ENCODE measurements at places on chromosomes 6 and 20.

- DNase-seq, result no peak
Measured at GRCh38 chr6:20236909-20237600, 24.8 kb upstream of the MBOAT1 start.

DNA sequence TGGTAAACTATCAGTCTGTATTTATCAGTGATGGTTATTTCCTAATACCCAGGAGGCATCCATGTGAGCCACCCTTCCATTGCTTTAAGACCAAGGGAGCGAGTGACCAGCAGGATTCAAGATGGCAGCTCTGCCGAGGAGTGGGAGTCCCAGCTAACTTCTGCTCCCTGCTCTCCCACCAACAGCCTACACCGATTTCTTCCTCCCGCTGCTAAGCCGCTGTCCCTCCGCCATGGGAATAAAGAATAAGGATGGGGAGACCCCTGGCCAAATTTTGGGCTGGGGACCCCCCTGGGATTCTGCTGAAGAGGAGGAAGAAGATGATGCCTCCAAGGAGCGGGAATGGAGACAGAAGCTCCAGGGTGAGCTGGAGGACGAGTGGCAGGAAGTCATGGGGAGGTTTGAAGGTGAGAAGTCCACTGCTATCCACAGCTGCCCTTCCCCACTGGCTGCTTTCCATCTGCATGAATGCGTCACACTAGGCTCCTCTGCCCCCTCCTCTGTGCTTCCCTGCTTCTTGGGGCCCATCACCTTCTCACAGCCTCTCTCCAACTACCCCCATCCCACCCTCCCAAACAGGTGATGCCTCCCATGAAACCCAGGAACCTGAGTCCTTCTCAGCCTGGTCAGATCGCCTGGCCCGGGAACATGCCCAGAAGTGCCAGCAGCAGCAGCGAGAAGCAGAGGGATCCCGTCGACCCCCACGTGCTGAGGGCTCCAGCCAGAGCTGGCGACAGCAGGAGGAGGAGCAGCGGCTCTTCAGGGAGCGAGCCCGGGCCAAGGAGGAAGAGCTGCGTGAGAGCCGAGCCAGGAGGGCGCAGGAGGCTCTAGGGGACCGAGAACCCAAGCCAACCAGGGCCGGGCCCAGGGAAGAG lies 10.3 kb downstream of the NFKBIL1 start:
- DNase-seq, result no peak

- DNase-seq, result no peak
Measured at GRCh38 chr6:37696841-37697662, 631 bp downstream of the MDGA1 start.

DNA sequence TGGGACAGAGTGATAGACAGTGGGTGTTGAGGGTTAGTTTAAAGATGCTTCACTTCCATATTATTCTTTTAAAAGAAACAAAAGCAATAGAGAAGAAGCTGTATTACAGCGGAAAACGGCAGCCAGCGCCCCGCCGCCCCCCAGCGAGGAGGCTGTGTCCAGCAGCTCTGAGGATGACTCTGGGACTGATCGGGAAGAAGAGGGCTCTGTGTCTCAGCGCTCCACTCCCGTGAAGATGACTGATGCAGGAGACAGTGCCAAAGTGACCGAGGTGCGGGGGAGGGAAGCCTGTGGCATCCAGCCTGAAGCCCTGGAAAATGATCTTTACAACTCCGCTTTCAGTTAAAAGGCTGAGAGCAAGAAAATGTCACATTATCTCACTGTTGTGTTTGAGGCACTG lies 100.2 kb downstream of the FIG4 start:
- no peak for DNase-seq

- no peak for DNase-seq
Measured at GRCh38 chr6:111250791-111251354, 163.6 kb downstream of the SLC16A10 start.

GRCh38 chr6:71292001-71292400 lies 3.4 kb downstream of the OGFRL1 start:
- no peak for DNase-seq

GRCh38 chr6:125944434-125944816 lies 12.1 kb upstream of the HINT3 start:
- DNase-seq, result no peak

DNA sequence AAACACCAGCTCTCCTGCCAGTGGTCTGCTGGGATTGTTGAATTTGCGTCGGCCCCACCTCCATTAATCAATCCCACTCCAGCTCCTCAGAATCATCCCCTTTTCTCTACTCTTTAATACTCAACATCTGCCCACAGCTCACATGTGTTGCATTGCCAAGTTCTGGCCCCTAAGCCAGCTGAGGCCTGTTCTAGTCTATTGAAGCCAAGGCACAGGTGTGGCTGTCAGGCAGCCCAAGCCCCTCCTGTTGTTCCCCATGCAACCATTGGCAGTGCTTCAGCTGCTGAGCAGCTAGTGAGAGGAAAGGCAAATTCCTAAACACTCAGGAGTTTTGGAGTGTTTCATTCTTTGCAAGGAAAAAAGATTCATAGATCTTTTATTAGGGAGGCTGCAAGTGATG lies 128.0 kb upstream of the NT5E start:
- no peak for DNase-seq

DNA sequence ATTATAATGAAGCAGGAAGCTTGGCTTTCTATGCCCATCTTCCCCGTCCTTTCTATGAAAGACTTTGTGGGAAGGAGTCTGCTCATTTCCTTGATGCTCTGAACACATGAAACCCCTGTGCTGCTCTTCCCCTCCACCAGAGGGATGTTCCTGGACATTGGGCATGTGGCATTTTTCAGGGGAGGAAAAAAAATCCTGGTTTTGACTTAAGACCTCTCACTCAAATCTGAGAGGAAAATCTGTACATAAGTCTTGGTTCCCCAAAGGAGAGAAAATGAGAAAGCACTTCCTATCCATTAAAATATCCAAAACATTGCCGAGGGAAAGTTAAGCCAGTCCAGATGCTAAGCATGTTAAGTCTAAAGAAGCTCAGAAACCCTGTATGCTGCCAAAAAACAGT lies 393.0 kb downstream of the PAX1 start:
- no peak for DNase-seq

DNA sequence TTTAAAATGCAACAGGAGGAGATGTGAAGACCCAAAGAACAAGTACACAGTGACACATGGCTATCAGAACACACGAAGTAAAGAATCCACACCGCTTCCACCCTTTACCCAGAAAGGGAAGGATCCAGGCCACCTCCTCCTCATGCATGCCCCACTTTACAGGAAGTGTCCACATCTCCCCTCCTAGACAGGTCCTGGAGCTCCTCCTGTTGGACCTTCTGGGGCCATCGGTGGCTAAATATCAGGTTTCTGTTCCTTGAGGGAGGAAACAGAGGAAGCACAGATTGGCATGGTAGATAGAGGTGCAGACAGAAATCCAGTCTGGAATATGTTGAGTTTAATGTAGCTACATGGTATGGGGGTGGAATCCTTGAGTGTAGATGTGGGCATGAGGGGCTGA lies 10.9 kb downstream of the NINL start:
- no peak for DNase-seq

- no peak for DNase-seq
Measured at GRCh38 chr6:128499079-128499731, 21.2 kb downstream of the PTPRK start.

DNA sequence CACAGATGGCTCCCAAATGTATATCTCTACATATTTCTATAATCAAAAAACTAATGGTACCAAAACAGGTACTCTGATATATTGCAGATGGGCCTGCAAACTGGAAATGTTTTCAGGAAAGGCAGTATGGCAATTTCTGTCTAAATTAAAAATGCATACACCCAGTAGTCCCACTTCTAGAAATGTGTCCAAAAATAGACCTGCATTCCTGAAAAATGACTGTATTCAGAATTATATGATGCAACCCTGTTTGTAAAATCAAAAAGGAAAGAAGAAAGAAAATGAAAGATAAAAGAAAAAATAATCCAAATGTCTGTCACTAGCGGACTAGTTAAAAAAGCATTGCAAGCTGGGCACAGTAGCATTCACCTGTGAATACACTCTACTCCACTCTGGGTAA lies 12.9 kb upstream of the MICB start:
- DNase-seq, result no peak

DNA sequence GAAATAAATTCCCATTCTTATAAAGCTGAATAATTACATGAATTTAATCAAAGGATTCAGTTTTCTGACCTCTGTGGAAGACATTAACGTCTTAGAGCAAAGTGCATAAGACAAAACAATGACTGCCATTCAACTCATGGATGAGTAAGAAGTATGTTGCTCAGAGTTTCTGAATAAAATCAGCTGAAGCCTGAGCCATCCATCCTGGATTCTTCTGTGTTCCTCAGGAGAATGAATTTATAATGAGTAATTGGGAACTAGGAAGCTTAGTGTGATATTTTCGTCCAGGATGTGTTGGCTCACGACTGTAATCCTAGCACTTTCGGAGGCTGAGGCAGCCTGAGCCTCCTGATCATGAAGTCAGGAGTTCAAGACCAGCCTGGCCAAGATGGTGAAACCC lies 62.8 kb downstream of the PERP start:
- no peak for DNase-seq

- DNase-seq, result no peak
Measured at GRCh38 chr6:26021001-26021349, 58.4 kb downstream of the TRIM38 start.

GRCh38 chr6:142637624-142638351 lies 307.2 kb downstream of the HIVEP2 start:
- DNase-seq, result no peak

- DNase-seq, result no peak
Measured at GRCh38 chr6:66429210-66429609, 722.2 kb upstream of the EYS start.

- DNase-seq, result no peak
Measured at GRCh38 chr20:32438331-32438858, 80.3 kb downstream of the ASXL1 start.

DNA sequence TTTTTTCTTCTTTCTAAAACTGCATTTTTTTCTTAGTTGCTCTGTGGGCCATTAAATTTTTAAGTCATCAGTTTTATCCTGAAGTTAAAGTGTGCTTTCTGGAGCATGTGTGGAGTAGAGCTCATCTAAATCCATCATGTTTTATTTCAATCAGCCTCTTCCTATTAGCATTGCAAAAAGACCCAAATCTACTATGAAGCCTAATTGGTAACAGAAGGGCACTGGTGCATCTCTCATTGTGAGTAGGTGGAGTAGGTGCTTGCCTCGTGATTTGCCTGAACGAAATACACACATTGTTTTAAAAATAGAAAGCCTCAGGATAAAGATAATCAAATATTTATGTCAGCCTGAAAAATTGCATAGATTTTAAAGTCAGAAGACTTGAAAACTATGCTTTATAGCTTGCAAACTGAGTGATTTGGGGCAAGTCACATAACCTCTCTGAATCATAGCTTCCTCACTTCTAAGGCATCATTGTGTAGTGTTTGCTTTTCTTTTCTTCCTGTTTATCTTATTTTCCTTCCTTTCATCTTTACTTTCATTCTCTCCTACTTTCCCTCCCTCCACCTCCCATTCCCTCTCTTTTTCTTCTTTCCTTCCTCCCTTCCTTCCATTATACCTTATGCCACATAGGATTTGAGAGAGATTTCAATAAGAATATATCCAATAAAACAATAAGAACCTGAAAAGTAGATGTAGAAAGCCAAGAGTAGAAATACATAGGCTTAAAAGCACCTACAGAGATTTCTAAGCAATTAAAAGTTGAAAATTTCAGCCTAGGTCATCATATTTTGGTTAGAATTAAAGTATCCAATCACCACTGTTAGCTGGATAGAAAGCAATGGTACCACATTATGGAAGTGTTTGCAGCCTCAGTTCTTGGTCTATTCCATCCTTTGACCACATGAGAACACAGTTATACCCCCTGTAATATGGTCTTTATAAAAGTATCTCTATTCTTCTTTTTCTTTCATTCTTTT lies 49.6 kb upstream of the RNF146 start:
- no peak for DNase-seq

DNA sequence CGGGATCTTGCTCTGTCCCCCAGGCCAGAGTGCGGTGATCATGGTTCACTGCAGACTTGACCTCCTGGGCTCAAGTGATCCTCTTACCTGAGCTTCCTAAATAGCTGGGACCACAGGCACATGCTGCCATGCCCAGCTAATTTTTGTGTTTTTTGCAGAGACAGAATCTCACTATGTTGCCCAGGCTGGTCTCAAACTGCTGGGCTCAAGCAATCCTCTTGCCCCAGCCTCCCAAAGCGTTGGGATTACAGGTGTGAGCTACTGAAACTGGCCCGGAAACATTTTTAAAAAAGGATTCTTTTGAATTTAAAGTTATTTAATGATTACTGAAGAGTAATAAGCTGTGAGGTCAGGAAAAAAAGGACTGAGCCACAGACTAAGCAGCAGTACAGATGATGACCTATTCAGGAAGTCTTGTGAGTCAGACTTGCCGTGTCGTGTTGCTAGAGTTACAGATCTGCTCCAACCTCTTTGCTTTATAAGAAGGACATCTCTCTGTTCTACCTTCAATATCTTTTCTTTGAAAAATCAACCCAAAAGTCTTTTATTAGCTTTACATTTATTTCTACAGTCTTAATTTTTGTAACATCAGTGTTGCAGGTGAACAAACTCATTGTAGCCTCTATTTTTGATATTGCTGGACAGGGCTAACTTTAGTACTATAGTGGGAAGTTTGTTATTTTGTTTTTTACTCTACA lies 108.7 kb downstream of the NCOA3 start:
- DNase-seq, result no peak

- DNase-seq, result no peak
Measured at GRCh38 chr20:61236713-61237112, 15.3 kb upstream of the CDH4 start.

GRCh38 chr6:35562060-35562459 lies 49.4 kb upstream of the TULP1 start:
- DNase-seq, result no peak

DNA sequence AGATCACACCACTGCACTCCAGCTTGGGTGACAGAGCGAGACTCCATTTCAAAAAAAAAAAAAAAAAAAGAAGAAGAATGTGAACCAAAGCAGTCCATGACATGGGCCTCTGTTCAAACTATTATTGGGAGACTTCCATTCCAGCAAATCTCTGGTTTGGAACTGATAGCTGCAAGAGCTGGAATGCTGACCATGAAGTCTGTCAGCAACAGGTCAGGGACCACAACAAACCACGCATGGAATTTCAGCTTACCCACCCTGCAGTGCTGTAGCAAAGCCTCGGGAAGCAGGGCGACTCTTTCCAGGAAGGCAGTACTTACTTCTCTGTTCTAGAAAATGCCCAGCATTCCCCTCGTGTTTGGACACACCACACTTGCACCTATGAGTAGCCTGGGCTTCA lies 34.1 kb upstream of the TBC1D7 start:
- no peak for DNase-seq

GRCh38 chr6:155782739-155783459 lies 327.3 kb upstream of the NOX3 start:
- DNase-seq, result no peak

GRCh38 chr20:50891138-50891537 lies 40.1 kb downstream of the ADNP start:
- no peak for DNase-seq

- DNase-seq, result no peak
Measured at GRCh38 chr20:6173481-6173880, 50.7 kb upstream of the FERMT1 start.

GRCh38 chr6:282867-283416 lies 9.3 kb upstream of the DUSP22 start:
- no peak for DNase-seq

GRCh38 chr6:125144822-125145221 lies 8.8 kb upstream of the TPD52L1 start:
- DNase-seq, result no peak
